ENCODE measurements at places on chromosomes 16 and 17. TPM values are rescaled to one million over a fixed set of nuclear protein-coding genes. Genes with fewer than 3 reads are reported as not detected.
A peak's percentile ranks its signal among the peaks of the same experiment; 100 is the strongest.

KRT31 gene
- not detected for total RNA-seq

ACAP1 gene
- 526 TPM for total RNA-seq

PRSS27 gene
- total RNA-seq = 1.2 TPM

HBA2 gene
- total RNA-seq = not detected

DCXR gene
- 171 TPM for total RNA-seq

LITAFD gene
- 1.1 TPM for total RNA-seq

PRKCB gene
- total RNA-seq = 222 TPM

ZNF785 gene
- 15.2 TPM for total RNA-seq

- no peaks in the 10 kb centered on the region for H3K36me3 ChIP-seq
- DNase-seq = no peak
- no peak overlapping the region for H3K4me3 ChIP-seq
- H3K27me3 ChIP-seq = no peaks in the 10 kb centered on the region
Measured at GRCh38 chr16:13378151-13378550, 476.8 kb downstream of the SHISA9 start.

DNA sequence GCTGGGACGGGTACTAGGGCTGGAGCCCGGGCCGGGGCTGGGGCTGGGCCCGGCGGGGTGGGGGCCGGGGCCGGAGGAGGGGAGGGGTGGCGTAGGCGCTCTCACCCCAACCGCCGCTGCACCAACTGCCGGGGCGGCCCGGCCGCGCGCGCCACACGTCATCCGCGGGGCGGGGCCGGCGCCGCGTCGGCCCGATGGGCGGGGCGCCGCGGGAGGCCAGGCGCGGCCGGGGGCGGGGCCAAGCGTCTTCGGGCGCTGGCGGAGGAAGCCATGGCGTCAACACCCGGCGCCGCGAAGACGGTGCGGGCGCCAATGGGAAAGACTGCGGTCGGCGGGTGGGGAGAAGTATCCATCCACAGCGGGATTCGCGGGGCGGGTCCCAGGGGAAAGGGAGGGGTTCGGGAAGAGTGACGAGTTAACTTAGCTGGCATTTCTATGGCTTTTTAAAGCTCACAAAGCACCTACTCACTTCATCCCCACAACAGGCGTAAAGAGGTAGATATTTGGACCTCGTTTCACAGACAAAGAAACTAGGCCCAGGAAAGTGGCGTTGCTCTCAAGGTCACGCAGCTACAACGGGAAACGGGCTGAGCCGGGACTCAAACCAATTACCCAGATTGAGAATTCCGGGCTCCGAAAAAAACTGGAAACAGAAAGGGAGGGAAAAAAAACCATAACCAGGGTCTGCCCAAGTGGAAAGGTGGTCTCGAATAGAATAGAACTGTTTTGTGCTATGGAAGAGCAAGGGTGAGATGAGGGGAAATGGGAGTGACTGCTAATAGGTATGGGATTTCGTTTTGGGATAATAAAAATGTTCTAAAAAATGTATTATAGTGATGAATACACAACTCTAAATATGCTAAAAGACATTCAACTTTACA, at the start of gene SPAG9:
SPAG9 (minus strand) TSS at position 130 of the 881 bp plus-strand sequence. CDS start 212 bp downstream, outside the sequence.
- peaks cover 27% of the 10 kb centered on the region for H3K4me1 ChIP-seq
- H3K4me3 ChIP-seq = peak within 1 kb of the TSS; percentile 85
- H3K36me3 ChIP-seq = no peaks in the 10 kb centered on the region
- peak within 1 kb of the TSS; percentile 93 for H3K27ac ChIP-seq

- H3K4me3 ChIP-seq = no peak overlapping the region
- no peaks in the 10 kb centered on the region for H3K27me3 ChIP-seq
- H3K4me1 ChIP-seq = no peaks in the 10 kb centered on the region
- peaks cover 17% of the 10 kb centered on the region for H3K36me3 ChIP-seq
Measured at GRCh38 chr17:29252101-29252791, 5.6 kb downstream of the CRYBA1 start.

GRCh38 chr17:29021226-29021625, 15.4 kb upstream of the SEZ6 start:
- H3K27ac ChIP-seq = no peak overlapping the region
- peaks cover 9% of the 10 kb centered on the region for H3K4me1 ChIP-seq
- no peak overlapping the region for H3K4me3 ChIP-seq
- no peaks in the 10 kb centered on the region for H3K36me3 ChIP-seq

- H3K4me3 ChIP-seq = no peak overlapping the region
- H3K27ac ChIP-seq = no peak overlapping the region
- H3K27me3 ChIP-seq = no peaks in the 10 kb centered on the region
- H3K36me3 ChIP-seq = no peaks in the 10 kb centered on the region
Measured at GRCh38 chr17:10177131-10177912, 21.1 kb downstream of the GAS7 start.

DNA sequence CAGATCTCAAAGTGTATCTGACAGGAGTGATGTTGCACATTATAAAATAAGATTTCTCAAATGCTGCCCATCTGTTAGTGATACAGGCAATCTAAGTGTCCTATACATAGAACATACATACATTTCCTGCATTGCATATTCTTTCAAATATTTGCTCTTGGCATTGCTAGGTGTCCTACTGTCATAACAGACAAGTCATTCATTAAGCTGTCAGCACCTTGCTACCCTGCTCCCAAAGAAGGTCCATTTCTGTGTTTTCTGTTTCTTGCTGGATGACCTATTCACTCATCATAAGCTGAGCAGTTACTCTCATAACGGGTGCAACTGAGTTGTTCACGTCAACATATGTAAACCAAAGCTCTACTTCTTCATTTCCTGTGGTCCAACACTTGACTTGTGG, 719.0 kb downstream of the KCNJ2 start:
- no peak overlapping the region for H3K27ac ChIP-seq
- DNase-seq = no peak
- no peaks in the 10 kb centered on the region for H3K4me1 ChIP-seq
- no peak overlapping the region for H3K4me3 ChIP-seq
- H3K36me3 ChIP-seq = no peaks in the 10 kb centered on the region

- H3K36me3 ChIP-seq = no peaks in the 10 kb centered on the region
- H3K4me3 ChIP-seq = no peak overlapping the region
- no peak overlapping the region for H3K27ac ChIP-seq
- no peaks in the 10 kb centered on the region for H3K4me1 ChIP-seq
- DNase-seq = no peak
Measured at GRCh38 chr16:67406111-67406971, 9.9 kb downstream of the ZDHHC1 start.

DNA sequence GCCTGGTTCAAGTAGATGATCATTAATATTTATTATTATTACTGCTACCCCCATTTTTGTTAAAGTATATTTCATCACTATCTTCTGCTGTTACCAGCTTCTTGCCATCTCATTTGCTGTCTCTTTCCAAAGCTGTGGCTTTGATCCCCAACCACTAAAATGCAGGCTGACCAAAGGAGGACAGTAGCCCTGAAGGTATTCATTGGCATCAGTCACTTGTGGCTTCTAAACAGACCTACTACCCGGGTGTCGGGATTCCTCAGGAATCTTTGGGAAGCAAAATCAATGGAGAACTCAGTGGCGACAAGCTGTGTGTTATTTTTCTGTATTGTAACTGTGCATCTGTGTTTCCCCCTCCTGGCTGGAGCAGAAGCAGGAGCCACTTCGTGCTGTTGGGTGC, 379.2 kb upstream of the ERCC4 start:
- H3K4me1 ChIP-seq = no peaks in the 10 kb centered on the region
- no peaks in the 10 kb centered on the region for H3K36me3 ChIP-seq
- H3K27ac ChIP-seq = no peak overlapping the region

GRCh38 chr16:8889893-8890548, 7.9 kb downstream of the LITAFD start:
- peaks cover 25% of the 10 kb centered on the region for H3K4me1 ChIP-seq
- no peak overlapping the region for H3K27ac ChIP-seq
- H3K4me3 ChIP-seq = no peak overlapping the region
- no peaks in the 10 kb centered on the region for H3K27me3 ChIP-seq

DNA sequence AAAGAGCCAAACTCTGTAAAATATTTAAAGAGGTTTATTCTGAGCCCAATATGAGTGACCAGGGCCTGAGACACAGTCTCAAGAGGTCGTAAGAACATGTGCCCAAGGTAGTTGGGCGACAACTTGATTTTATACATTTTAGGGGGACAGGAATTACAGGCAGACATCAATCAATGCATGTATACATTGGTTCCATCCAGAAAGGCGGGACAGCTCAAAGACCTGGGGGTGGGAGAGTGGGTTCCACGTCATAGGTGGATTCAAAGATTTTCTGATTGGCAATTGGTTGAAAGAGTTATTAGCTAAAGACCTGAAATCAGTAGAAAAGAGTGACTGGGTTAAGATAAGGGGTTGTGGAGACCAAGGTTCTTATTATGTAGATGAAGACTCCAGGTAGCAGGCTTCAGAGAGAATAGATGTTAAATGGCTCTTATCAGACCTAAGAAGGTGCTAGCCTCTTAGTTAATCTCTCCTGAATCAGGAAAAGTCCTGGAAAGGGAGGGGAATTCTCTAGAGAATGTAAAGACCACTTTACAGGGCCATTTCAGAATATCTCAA, 32.4 kb downstream of the HSBP1 start:
- H3K27me3 ChIP-seq = no peaks in the 10 kb centered on the region
- no peak overlapping the region for H3K27ac ChIP-seq
- H3K4me3 ChIP-seq = no peak overlapping the region
- no peak for DNase-seq

DNA sequence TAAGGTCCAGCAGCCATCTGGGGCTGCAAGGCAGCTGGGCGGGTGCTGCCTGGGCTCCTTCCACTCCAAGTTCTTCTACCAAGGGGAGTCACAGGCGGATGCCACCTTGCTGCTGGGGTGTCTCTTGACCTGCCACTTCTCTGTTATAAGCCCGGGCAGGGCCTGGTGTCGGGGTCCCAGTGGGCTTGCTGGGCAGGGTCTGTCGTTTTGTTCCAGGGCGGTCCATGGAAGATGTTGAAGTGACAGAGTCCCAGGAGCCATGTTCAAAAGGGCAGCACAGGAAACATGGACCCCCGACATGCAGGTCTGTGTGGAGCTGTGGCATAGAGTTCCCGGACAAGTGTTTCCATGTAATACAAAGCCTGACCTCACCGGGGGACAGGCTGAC, 91.1 kb downstream of the TNFRSF13B start:
- H3K27me3 ChIP-seq = no peaks in the 10 kb centered on the region
- no peaks in the 10 kb centered on the region for H3K36me3 ChIP-seq
- H3K4me1 ChIP-seq = no peaks in the 10 kb centered on the region
- H3K27ac ChIP-seq = no peak overlapping the region
- H3K4me3 ChIP-seq = no peak overlapping the region

- H3K4me1 ChIP-seq = no peaks in the 10 kb centered on the region
- H3K36me3 ChIP-seq = no peaks in the 10 kb centered on the region
- no peak overlapping the region for H3K4me3 ChIP-seq
- H3K27ac ChIP-seq = no peak overlapping the region
- H3K27me3 ChIP-seq = no peaks in the 10 kb centered on the region
Measured at GRCh38 chr17:7767405-7768021, 50.0 kb downstream of the DNAH2 start.

DNA sequence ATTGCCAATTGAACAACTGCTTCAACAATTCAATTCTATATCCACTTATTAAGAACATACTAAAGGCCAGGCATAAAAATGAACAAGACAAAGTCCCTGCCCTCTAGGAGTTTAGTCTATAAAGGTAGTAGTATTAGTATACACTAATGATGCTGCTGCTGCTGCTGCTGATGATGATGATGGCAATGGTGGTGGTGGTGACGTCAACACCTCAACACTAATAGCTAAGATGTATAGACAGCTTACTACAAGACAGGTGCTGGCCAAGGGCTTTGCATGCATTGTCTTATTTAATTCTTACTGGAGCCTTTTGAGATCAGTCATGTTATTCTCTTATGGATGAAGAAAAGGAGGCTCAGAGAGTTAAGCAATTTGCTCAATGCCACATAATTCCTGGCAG, 164.4 kb upstream of the ASIC2 start:
- no peaks in the 10 kb centered on the region for H3K36me3 ChIP-seq
- no peaks in the 10 kb centered on the region for H3K27me3 ChIP-seq
- H3K4me3 ChIP-seq = no peak overlapping the region
- H3K27ac ChIP-seq = no peak overlapping the region
- no peaks in the 10 kb centered on the region for H3K4me1 ChIP-seq

DNA sequence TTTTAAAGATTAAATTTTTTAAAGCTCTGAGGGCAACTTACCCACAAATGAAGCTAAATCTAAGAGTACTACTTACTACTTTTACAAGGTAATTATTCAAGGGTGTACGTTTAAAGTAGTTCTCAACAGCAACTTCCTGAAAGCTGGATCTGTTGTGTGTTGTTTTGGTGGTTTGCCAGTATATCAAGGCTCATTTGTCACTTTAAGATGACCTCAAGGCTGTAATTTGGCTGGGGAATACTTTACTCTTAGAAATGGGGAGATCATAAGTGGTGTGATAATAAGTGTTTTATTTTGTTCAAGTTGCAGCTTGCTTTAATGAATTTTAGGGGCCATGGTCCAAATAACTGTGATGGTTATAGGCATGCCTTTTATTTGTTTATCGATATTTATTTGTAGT, 30.4 kb downstream of the AP2B1 start:
- peaks cover 17% of the 10 kb centered on the region for H3K36me3 ChIP-seq
- H3K27ac ChIP-seq = no peak overlapping the region
- no peak overlapping the region for H3K4me3 ChIP-seq
- no peaks in the 10 kb centered on the region for H3K4me1 ChIP-seq
- DNase-seq = no peak
- no peaks in the 10 kb centered on the region for H3K27me3 ChIP-seq

DNA sequence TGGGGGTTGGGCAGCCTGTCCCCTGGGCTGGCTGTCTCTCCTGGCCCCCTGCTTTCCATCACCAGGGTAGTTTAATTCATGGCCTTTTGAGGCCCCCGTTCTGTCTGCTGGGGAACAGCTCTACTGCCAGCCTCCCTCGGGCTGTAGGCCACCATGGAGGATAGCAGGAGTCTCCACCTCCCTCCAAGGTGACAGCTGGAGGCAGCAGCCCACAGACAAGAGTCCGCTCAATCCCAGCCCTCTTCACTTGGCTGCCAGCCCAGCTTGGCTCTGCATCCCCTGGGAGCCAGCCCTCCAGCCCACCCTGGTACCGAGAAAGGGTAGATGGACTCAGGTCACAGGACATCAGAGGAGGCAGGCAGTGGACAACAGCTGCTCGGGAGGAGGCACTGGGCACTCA, 194.6 kb upstream of the SDK2 start:
- no peak overlapping the region for H3K4me3 ChIP-seq
- H3K27ac ChIP-seq = no peak overlapping the region
- no peak for DNase-seq
- no peaks in the 10 kb centered on the region for H3K27me3 ChIP-seq

GRCh38 chr17:76562734-76563148, 22.9 kb downstream of the PRCD start:
- no peak overlapping the region for H3K27ac ChIP-seq
- peaks cover 34% of the 10 kb centered on the region for H3K36me3 ChIP-seq
- H3K4me3 ChIP-seq = no peak overlapping the region
- no peaks in the 10 kb centered on the region for H3K27me3 ChIP-seq

GRCh38 chr17:77676237-77676661, 282.3 kb upstream of the TNRC6C start:
- no peak overlapping the region for H3K27ac ChIP-seq
- peaks cover 15% of the 10 kb centered on the region for H3K36me3 ChIP-seq
- no peak for DNase-seq
- H3K4me3 ChIP-seq = no peak overlapping the region

- DNase-seq = no peak
- H3K4me1 ChIP-seq = peaks cover 28% of the 10 kb centered on the region
- no peaks in the 10 kb centered on the region for H3K27me3 ChIP-seq
- peaks cover 68% of the 10 kb centered on the region for H3K36me3 ChIP-seq
- no peak overlapping the region for H3K4me3 ChIP-seq
- H3K27ac ChIP-seq = peak overlapping the region; percentile 27
Measured at GRCh38 chr16:75628351-75628750, 5.3 kb upstream of the ADAT1 start.

Data from natural killer cell (primary cell).